Natural killer cell treated with Interleukin-12 subunit alpha and Interleukin-12 subunit beta and Interleukin-15 and Interleukin-18, amount 100 ng/mL, for 72 hours (primary cell): ENCODE measurements at places on chromosomes 7 and 10. TPM values are rescaled to one million over a fixed set of nuclear protein-coding genes. Genes with fewer than 3 reads are reported as not detected.

CACNB2 gene
- total RNA-seq, result not detected

ZNF467 gene
- 0.28 TPM for total RNA-seq

AKR1C8 gene
- total RNA-seq, result 0.38 TPM

STEAP4 gene
- total RNA-seq, result not detected

TAS2R5 gene
- 0.83 TPM for total RNA-seq

ITPRID1 gene
- not detected for total RNA-seq

CYP2C19 gene
- not detected for total RNA-seq

SLIT1 gene
- 0.78 TPM for total RNA-seq

ELN gene
- not detected for total RNA-seq

GIMAP2 gene
- total RNA-seq, result 26.1 TPM

SPDYE2 gene
- total RNA-seq, result not detected

AMZ1 gene
- not detected for total RNA-seq

TUBB8 gene
- total RNA-seq, result not detected
